ENCODE measurements at places on chromosomes 6 and 20. TPM values are rescaled to one million over a fixed set of nuclear protein-coding genes. Genes with fewer than 3 reads are reported as not detected.

GRM1 gene
- total RNA-seq, result not detected

CD109 gene
- 40.1 TPM for total RNA-seq

NEURL2 gene
- total RNA-seq, result 4.8 TPM

TREM1 gene
- total RNA-seq, result 1.1 TPM

GRCh38 chr20:61935926-61936700 is 129.6 kb downstream of the TAF4 start:
- H3K36me3 ChIP-seq, result no peaks in the 10 kb centered on the region
- H3K27me3 ChIP-seq, result peaks cover 54% of the 10 kb centered on the region
- H3K4me3 ChIP-seq, result no peak overlapping the region
- H3K4me1 ChIP-seq, result no peaks in the 10 kb centered on the region
- H3K27ac ChIP-seq, result no peak overlapping the region

DNA sequence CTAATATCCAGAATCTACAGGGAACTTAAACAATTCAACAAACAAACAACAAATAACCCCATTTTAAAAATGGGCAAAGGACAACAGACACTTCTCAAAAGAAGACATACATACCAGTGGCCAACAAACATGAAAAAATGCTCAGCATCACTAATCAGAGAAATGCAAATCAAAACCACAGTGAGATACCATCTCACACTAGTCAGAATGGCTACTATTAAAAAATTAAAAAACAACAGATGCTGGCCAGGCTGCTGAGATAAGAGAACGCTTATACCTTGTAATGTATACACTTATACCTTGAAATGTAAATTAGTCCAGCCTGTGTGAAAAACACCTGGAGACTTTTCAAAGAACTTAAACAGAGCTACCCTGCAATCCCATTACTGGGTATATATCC is 166.8 kb downstream of the IBTK start:
- H3K27me3 ChIP-seq, result no peaks in the 10 kb centered on the region
- H3K4me1 ChIP-seq, result no peaks in the 10 kb centered on the region

DNA sequence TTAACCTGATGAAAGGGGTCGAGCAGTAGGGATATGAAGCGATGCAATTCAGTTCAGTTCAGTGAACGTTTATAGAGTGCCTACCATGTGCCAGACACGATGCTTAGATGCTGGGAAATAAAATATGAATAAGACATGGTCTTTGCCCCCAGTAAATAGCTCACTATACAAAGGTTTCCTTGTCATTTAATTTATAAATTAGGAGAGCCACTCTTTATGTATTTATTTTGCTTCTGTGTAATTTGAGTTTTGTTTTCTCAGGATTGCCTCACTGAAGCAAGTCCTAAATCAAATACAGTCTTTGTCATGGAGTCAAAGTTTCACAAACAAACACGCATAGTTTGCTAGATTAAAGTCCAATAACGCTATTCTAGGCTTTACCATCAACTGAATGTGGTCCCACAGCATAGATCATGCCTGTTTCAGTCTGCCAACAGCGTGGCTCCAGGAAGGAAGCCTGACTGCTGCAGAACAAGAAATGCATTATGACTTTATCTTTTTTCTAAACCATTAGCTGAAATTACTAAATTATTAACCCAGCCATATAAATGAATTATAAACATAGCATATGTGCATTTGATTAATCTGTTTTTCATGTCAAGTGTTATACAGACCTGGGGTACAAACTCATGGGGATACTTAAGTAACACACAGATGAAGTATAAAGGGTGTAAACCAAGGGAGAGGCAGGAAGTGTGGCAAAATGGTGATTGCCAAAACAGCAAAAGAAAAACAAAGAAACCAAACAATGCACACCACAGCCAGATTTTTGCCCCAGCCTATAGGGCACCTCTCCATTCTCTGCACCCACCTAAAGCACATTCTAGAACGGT is 29.8 kb upstream of the CCN2 start:
- no peak overlapping the region for H3K27ac ChIP-seq
- no peaks in the 10 kb centered on the region for H3K4me1 ChIP-seq
- H3K27me3 ChIP-seq, result no peaks in the 10 kb centered on the region
- H3K4me3 ChIP-seq, result no peak overlapping the region
- no peaks in the 10 kb centered on the region for H3K36me3 ChIP-seq

GRCh38 chr20:13166011-13166410 is 55.1 kb upstream of the ISM1 start:
- no peaks in the 10 kb centered on the region for H3K36me3 ChIP-seq
- H3K27me3 ChIP-seq, result no peaks in the 10 kb centered on the region
- no peak overlapping the region for H3K4me3 ChIP-seq
- H3K4me1 ChIP-seq, result no peaks in the 10 kb centered on the region

DNA sequence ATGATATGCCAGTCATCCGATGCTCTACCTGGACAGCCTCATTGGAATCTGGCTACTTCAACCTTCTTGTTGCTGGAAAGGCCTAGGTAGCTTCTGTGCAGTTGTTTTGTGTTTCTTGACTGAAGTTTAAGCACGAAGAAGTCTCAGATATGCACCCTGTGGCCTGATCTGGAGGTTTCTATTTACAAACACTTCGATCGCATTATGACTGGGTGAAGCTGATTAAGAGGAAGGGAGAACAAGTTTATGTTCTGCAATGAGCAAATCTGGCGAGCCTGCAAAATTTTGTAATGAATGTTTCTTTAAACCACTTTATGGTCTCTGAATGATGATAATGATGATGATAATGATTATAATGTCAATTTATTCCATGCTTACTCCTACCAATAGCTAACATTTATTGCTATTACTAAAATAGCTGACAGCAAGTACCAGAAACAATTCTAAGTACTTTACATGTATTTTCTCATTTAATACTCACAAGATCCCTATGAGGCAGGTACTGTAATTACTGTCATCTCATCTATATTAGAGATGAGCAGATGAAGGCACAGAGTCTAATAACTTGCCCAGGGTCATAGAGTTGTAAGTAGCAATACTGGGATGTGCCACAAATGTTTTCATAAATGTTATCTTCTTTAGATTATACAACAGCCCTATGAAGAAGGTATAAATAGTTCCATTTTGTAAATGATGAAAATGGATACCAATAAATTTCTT is 126.1 kb upstream of the UST start:
- H3K27me3 ChIP-seq, result peaks cover 7% of the 10 kb centered on the region
- no peak overlapping the region for H3K4me3 ChIP-seq
- H3K27ac ChIP-seq, result no peak overlapping the region
- no peak for DNase-seq
- H3K36me3 ChIP-seq, result no peaks in the 10 kb centered on the region
- no peaks in the 10 kb centered on the region for H3K4me1 ChIP-seq

GRCh38 chr20:32819992-32820697 is 391 bp downstream of the MAPRE1 start:
- peak; percentile 31 for DNase-seq
- peak overlapping the region; percentile 99 for H3K27ac ChIP-seq
- no peaks in the 10 kb centered on the region for H3K27me3 ChIP-seq
- H3K36me3 ChIP-seq, result no peaks in the 10 kb centered on the region

- H3K36me3 ChIP-seq, result peaks cover 4% of the 10 kb centered on the region
- H3K4me3 ChIP-seq, result peak overlapping the region; percentile 96
- no peak for DNase-seq
- H3K27ac ChIP-seq, result peak overlapping the region; percentile 97
- H3K27me3 ChIP-seq, result no peaks in the 10 kb centered on the region
Observed at GRCh38 chr6:82246370-82246769, 1.2 kb downstream of the IBTK start.

DNA sequence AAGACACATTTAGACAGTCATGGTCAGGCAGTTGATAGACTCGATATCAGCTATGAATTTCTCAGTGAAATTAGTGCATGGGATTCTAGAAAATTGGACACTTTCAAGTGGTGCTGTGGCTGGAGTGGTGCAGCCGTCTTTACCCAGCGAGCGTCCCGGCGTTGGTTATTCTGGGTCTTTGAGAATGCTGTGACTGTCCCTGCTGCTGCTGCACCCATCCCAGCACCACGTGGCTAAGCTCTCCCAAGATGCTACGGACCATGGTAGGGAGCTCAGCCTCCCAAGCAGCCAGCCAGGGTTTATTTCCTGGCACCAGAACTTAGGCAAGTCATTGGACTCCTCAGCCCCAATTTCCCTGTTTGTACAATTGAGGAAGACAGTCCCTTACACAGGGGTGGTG is 147.2 kb upstream of the RPS6KA2 start:
- H3K27ac ChIP-seq, result no peak overlapping the region
- no peak overlapping the region for H3K4me3 ChIP-seq
- no peaks in the 10 kb centered on the region for H3K27me3 ChIP-seq
- no peaks in the 10 kb centered on the region for H3K36me3 ChIP-seq
- no peaks in the 10 kb centered on the region for H3K4me1 ChIP-seq

- DNase-seq, result no peak
- H3K4me3 ChIP-seq, result no peak overlapping the region
- H3K27ac ChIP-seq, result no peak overlapping the region
- peaks cover 6% of the 10 kb centered on the region for H3K27me3 ChIP-seq
- H3K36me3 ChIP-seq, result peaks cover 10% of the 10 kb centered on the region
Observed at GRCh38 chr20:38151455-38151854, 13.6 kb downstream of the TGM2 start.

DNA sequence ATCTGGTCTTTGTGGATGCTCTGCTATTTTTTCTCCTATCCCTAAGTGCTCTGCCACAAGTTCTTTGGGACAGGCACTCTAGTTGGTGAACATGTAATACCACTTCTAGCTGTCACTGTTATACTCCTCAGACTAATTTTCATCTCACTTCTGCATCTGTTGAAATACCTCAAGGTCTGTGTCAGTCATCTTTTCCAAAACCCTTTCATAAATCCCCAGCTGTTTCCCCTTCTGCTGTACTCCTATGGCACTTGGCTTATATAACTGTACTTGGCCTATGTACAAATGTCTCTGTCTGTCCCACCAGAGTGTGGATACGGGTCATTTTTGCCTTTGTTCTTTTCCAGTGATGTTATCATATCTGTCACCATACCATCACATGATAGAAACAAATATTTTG is 124.2 kb downstream of the FHL5 start:
- H3K36me3 ChIP-seq, result no peaks in the 10 kb centered on the region
- H3K4me1 ChIP-seq, result no peaks in the 10 kb centered on the region
- no peaks in the 10 kb centered on the region for H3K27me3 ChIP-seq
- no peak overlapping the region for H3K27ac ChIP-seq

GRCh38 chr6:23735151-23735550 is 390.9 kb upstream of the NRSN1 start:
- no peaks in the 10 kb centered on the region for H3K27me3 ChIP-seq
- DNase-seq, result no peak
- H3K4me1 ChIP-seq, result no peaks in the 10 kb centered on the region
- H3K27ac ChIP-seq, result no peak overlapping the region
- H3K36me3 ChIP-seq, result no peaks in the 10 kb centered on the region
- H3K4me3 ChIP-seq, result no peak overlapping the region

DNA sequence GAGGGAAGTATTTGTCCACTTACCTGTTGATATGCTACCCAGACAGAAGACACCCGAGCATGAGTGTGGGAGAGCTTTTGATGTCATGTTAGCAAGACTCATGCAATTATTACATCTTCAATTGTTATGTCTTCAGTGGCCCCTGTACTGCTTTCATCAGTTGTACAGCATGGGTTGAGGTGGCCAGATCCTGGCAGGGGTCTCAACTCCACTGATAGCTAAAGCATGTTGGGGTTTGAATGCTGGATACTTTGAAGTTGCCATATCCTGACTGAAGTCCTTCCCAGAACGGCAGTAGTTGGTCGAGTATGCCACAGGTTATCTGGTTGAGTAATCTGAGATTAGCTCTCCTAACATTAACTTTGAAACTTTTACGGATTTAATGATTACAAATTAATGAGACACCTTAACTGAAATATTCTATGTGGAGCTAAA is 46.7 kb downstream of the LRRN4 start:
- H3K4me3 ChIP-seq, result peak overlapping the region; percentile 59
- H3K27me3 ChIP-seq, result no peaks in the 10 kb centered on the region
- no peak overlapping the region for H3K27ac ChIP-seq
- DNase-seq, result no peak
- H3K4me1 ChIP-seq, result peaks cover 23% of the 10 kb centered on the region

- H3K4me3 ChIP-seq, result no peak overlapping the region
- peaks cover 47% of the 10 kb centered on the region for H3K27me3 ChIP-seq
- no peak for DNase-seq
- no peak overlapping the region for H3K27ac ChIP-seq
- H3K4me1 ChIP-seq, result no peaks in the 10 kb centered on the region
- H3K36me3 ChIP-seq, result no peaks in the 10 kb centered on the region
Observed at GRCh38 chr20:45105317-45105716, 4.4 kb upstream of the KCNS1 start.
